ENCODE measurements at places on chromosomes 2 and 18.

- no peak for DNase-seq
Observed at GRCh38 chr2:150647943-150648342, 160.5 kb upstream of the RND3 start.

DNA sequence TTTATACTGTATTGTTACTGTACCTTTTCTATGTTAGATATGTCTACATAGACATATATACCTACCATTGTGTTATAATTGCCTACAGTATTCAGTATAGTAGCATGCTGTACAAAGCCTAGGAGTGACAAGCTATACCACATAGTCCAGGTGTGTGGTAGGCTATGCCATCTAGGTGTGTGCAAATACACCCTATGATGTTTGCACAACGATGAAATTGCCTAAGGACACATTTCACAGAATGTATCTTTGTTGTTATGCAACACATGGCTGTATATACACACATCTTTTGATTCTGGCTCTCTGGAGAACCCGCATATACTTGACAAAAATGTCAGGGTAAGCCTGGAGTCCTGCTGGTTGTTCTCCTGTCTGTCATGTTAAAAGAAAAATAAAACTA is 85.1 kb downstream of the BCL2L11 start:
- no peak for DNase-seq

DNA sequence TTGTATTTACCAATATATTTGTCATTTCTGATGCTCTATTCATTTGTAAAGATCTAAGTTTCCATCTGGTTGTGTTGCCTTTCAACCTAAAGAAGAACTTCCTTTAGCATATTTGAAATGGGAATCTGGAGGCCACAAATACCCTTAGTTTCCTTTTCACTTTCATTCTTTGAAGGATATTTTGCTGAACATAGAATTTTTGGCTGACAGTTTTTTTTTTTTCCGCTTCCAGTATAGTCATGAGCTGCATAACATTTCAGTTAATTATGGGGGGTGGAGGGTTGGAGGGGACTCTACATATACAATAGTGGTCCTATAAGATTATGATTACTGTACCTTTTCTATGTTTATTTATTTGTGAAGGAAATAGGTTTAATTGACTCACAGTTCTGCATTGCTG is 83.9 kb downstream of the CERS6 start:
- DNase-seq: no peak

GRCh38 chr18:45166836-45167551 is 448.3 kb upstream of the SLC14A2 start:
- no peak for DNase-seq

DNA sequence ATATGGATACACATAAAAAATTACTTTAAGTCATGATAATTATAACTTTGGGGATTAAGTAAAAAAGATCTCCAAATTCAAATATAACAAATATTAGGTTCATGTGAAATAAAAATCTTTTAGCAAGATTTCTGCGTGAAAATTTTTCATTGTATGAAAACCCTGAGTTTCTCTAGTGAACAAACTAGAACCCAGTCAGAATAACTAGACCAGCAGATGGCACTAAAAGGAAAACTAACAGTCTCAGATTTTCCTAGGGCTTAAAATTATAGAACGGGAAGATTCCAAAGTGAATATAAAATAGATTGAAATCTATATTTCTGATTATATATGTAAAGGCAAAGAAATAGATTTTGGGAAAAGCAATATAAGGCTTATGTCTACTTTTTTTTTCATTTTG is 43.3 kb downstream of the TMEM200C start:
- DNase-seq: no peak

- DNase-seq: no peak
Observed at GRCh38 chr2:137096693-137097092, 331.3 kb downstream of the THSD7B start.

DNA sequence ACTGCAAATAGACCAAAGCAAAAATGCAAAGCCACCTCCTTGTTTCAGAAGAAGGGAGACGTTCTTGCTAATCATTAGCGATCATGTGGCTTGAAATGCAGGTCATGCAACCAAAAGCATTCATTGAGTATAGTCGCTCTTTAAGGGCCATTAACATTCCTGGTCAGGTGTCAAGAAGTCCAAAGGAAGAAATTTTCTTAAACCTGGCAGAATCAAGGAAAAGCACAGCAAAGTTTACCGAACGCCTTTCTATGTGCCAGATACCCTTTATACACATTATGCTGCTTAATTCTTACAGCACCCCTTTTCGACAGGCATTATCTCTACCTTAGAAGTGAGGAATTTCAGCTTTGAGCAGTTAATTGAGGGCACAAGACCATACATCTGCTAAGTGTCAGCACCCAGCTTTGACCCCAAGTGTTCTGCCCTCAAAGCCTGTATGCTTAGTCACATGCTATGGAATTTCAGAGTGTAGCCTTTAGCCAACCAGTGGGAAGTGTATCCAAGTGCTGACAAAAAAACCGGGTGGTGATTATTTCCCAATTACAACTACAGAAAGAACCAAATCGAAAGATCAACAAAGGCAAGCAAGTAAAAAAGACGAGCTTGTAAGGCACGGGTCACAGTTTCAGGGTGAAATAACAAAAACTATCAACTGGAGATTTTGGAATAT is 70.8 kb downstream of the EPHA4 start:
- no peak for DNase-seq

DNA sequence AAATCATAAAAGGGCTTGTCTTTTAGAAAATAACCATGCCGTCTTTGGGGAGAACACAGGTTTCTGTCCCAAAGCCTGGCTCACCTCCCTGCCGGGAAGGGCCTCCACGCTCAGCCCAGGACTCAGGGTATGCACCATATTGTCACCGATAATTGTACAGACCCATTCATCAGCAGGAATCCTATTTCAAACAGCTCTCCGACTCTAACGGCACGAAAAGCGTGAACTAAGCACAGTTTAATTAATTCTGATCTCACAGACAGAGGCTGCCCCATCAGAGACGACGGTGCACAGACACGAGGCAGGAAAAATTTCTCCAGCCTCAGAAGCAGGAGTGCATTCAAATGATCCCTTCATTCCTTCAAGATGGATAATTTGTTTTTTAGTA is 276.2 kb downstream of the MYCN start:
- DNase-seq: no peak

GRCh38 chr2:134195341-134195740 is 58.5 kb upstream of the MGAT5 start:
- DNase-seq: no peak
